Uterus (tissue), 4 donors: ENCODE measurements at places on chromosomes 12 and 14. TPM values are rescaled to one million over a fixed set of nuclear protein-coding genes. Genes with fewer than 3 reads are reported as not detected.

Gene MYF5
- not detected for total RNA-seq

Gene ART4
- 0.51 TPM for total RNA-seq

Gene SNX6
- 357 TPM for total RNA-seq

Gene NPFF
- not detected for total RNA-seq

Gene SUOX
- total RNA-seq = 35.5 TPM

Gene LUM
- total RNA-seq = 494 TPM

Gene CMTM5
- 6.5 TPM for total RNA-seq

DNA sequence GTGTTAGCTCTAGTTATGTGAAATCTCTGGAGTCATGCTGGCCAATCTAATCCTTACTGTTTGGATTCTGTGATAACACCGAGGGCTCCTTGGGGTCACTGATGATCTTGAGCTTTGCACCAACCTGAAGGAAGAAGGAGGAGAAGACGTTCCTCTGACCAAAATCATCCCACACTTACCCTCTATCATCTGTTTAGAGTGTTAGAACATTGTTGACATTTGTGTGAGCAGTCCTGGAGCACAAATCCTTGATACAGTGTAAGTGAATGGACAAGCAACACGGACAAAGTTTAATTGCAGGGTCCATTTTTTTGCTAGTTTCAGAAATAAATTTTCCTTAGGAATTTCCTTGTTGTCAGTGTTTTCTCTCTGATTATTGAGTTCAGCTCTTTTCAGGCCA is 181.7 kb downstream of the AKAP6 start:
- DNase-seq = no peak

DNA sequence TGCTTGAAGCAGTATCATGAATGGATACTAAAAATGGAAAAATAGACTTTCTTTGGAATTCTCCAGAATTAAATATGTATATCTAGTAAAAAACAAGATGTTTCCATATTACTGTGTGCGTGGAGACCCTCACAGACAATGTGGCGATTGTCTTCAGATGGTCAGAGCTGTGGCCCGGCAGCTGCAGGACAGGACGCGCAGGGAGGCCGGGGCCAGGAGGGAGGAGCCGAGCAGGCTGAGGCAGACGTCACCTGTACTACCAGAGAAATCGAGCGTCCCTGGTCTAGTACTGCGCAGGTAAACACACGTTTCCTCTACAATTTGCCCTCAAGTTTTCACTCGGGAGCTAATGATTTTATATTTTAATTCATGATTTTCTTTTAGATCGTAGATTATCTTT is 22.8 kb downstream of the DDX51 start:
- DNase-seq = no peak

DNA sequence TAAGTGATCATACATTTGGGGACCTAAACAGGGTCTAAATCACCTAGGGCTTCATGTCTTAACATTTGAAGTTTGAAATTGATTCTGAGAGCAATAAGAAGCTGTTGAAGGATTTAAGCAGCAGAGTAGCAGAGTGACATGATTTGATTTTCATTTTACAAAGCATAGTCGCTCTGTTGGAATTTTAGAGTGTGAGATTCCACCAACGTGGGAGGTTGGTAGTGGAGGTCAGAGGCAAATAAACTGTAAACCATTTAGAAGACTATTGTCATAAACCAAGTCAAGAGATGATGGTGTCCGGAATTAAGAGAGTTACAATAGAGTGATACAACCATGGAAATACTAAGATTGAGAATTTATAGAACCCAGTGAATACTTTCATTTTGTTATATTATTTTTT is 52.7 kb upstream of the ZDHHC17 start:
- DNase-seq = no peak

DNA sequence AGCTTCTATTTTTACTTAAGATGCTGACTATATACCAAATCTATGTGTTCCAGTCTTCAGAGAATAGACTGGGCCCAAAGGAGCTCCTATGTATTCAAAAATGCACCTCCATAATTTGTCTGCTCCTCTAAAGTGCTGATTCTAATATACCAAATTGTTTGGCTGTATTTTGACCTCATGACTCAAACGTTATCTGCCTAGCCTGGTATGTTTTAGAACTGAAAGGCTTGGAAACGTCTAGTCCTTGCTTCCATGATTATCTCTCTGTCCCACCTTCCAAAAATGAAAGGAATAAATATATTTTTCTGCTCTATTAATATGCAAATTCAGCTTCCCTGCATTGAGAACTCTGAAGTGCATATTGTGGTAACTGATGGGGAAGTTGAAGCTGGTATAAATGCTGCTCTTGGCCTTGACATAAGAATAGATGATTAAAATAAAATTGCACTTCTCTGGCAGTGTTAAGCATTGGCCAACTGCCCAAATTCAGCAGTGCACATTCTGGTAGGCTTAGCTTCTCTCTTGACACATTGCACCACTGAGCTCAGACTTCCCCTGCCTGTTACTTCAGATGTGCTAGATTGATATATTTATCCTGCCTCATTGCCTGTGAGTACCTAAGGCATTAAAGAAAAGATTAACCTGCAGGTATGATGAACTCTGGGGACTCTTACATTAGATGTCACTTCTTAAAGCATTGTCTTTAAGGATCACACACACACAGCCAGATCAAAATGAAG is 882.3 kb downstream of the RPS29 start:
- DNase-seq = no peak

GRCh38 chr12:10135126-10135525 is 5.1 kb upstream of the CLEC7A start:
- DNase-seq = no peak

DNA sequence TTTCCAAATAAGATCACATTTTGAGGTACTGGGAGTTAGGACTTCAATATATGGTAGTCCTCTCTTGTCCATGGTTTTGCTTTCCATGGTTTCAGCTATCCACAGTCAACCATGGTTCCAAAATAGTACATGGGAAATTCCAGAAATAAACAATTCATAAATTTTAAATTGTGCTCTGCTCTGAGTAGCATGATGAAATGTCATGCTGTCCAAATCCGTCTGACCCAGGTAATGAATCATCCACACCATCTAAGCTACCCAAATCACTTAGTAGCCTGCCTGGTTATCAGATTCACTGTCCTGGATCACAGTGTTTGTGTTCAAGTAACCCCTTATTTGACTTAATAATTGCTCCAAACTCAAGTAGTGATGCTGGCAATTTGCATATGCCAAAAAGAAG is 197.9 kb downstream of the TMTC3 start:
- DNase-seq = no peak

GRCh38 chr12:105738051-105738450 is 400.7 kb downstream of the NUAK1 start:
- peak; percentile 49 for DNase-seq

DNA sequence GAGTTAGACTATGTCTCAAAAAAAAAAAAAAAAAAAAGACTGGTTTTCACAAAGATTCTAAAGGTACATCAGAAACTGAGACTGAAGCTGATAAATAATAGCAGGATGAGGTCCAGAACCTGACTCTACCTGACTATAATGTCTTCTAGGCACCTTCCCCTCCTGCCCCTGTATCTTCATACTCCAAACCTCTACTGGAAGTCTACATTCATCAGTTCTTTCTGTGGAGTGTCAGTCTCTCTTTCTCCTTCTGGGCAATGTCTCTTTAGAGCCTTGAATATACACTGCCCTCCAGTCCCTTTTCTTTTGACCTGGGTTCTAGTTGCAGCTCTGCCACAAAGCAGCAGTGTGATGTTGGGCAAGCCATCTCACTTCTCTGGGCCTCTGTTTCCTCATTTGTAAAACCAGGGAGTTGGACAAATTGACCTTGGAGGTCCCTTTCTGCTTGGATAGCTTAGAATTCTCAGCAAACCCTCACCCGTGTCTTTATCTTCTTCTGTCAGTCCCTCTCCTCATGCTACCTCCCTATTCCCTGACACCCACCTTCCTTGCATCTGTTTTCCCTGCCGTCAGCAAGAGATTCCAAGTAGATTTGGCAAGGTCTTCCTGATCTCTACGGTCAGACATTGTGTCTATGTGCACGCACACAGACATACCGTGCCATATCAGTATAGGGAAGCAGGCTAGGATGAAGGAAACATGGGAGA is 4.3 kb downstream of the NFE2 start:
- no peak for DNase-seq

GRCh38 chr14:101849640-101850039 is 88.1 kb downstream of the PPP2R5C start:
- no peak for DNase-seq

DNA sequence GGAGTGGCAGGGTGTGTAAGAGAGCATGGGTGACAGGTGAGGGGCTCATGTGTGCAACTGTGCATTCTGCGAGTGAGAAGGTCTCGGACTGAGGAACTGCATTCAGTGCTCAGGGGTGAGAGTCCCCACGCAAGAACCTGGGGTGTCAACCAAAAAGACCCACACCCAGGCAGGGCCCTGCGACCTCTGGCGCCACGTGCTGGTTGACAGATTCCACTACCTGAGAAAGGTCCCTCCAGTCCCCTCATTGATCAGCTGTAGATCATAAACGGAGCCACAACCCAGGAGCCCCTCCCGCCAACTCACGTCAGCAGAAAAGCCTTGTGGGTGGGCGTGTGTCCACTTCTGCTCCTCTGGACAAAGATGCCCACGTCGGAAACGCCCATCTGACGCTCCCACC is 98.7 kb downstream of the ASCL4 start:
- DNase-seq = no peak

- no peak for DNase-seq
These were observed 14.6 kb downstream of the RAPGEF3 start for GRCh38 chr12:47744005-47744651.

GRCh38 chr14:67468378-67468730 is 20.2 kb downstream of the TMEM229B start:
- DNase-seq = no peak

DNA sequence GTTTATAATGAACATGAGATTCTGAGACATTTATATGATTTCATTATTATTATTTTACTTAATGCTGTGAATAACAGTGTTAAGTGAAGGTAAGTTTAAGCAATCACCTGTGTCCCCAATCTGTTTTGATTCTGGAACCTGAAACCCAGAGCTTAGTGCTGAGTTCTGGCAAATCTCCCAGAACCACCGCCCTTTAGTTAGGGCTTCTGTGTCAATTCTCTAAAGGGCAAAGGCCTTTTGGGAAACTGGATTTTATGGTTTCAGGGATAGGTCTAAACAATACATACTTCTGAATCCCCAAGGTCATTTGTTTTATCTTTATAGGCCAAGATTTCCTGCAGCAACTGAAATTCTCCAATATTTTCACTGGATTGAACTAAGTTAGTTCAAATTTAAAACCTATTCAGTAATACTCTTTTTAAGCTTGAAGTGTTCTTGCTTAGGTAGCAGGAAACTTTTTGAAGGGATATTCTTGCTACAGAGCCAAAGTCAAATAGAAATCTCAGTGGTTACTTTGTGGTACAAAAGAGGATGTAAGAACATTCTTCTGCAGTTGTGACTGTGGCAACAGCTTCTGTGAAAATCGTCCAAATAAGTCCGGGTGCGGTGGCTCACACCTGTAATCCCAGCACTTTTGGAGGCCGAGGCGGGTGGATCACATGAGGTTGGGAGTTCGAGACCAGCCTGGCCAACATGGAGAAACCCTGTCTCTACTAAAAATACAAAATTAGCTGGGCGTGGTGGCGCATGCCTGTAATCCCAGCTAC is 10.0 kb upstream of the PKP2 start:
- no peak for DNase-seq

GRCh38 chr12:75831402-75831801 is 200.2 kb downstream of the PHLDA1 start:
- DNase-seq = no peak

DNA sequence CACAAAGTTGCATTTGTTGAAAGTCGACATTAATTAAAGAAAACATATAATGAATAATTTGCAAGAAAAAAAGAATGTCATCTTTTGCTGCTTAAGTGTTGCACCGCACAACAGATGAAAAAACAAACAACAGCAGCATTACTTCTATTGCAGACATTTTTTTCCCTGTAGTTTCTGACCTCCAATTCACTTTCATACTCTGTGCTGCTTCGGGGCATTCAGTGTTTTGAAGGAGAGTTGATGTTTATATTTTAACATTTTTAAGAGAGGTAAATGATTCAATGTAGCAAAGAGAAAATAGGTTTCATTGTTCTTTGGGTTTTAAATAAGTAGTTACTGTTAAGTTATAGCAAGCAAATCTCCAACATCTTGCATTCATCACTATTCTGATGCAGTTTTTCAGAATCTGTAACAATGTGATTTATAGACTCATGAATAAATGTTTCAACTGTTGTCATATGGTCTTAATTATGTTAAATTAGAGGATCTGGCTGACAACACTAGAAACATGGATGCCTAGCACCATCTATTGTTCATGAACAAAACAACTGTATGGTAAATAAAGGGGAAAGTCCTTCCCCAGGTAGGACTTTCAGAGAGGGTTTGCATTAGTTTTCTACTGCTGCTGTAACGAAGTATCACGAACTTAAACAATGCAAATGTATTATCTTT is 168.1 kb downstream of the BCAT1 start:
- DNase-seq = no peak

DNA sequence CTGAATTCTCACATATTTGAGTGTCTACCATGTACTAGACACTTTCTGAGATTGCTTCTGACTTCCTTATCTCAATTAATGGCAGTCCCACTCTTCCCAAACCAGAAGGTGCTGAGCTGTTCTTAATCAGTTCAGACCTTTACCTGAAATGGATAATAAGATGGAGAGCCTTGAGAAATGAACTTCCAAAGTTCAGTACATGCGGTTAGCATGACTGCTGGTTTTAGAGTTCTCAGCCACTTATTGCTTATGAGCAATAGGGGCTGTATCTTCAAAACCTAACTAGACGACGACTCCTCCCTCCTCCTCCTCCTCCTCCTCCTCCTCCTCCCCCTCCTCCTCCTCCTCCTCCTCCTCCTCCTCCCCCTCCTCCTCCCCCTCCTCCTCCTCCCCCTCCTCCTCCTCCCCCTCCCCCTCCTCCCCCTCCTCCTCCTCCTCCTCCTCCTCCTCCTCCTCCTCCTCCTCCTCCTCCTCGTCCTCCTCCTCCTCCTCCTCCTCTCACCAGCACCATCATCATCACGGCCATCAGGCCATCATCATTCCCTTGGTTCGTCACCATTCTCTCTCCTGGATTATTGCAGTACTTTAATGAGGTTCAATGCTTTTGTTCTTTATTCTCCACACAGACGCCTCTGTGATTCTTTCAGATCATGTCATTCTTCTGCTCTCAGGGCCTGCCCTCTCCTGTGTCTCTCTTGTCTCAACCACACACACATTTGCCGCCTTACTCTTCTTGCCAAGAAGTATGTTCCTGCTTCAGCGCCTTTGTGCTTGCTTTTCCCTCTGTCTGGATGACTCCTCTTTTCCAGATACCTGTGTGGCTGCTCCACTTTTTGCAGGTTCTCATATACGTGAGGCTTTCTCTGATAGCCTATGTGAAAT is 2.7 kb downstream of the PCNX1 start:
- peak; percentile 23 for DNase-seq

- no peak for DNase-seq
These were observed 429.9 kb downstream of the NELL2 start for GRCh38 chr12:44446181-44446580.
